ENCODE measurements at places on chromosomes 3 and 15. TPM values are rescaled to one million over a fixed set of nuclear protein-coding genes. Genes with fewer than 3 reads are reported as not detected.

DNA sequence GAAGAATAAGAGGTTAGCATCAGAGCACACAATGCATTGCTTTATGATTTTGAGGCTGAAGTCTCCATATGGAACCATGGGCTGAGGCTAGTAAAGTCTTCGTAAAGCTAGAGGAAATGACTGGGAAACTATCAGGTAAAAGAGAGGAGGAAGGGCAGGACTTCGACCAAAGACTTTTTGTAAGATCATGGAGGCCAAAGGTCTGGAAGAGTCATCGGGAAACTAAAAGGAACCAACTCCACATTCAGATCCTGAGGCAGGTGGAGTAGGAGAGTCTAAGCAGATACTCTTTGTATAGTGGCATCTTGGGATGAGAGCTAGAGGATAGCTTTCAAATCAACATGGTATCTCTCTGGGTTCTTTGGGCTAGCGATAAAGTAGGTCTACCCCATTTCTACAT lies 36.3 kb downstream of the SEMA6D start:
- no peak for DNase-seq

GRCh38 chr15:101242999-101243336 lies 8.9 kb downstream of the CHSY1 start:
- no peak for DNase-seq

DNA sequence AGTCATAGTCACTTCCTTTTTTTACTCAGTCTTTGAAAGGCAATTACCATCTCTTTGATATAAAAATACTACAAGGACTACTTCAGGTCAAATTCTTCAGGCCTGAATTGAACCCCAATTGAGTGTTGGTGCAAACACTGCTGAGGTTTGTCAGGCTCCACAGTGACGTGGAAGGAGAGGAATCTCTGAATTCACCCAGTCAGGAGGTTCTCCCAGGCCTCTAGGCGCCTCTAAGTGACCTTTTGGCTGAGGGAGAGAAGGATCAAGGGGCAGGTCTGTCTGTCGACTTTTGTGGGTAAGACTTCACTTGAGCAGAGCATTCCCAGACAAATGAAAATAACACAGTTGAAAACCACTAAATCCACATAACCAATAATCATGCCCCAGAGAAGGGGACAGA lies 227.6 kb upstream of the CHRNA7 start:
- no peak for DNase-seq

DNA sequence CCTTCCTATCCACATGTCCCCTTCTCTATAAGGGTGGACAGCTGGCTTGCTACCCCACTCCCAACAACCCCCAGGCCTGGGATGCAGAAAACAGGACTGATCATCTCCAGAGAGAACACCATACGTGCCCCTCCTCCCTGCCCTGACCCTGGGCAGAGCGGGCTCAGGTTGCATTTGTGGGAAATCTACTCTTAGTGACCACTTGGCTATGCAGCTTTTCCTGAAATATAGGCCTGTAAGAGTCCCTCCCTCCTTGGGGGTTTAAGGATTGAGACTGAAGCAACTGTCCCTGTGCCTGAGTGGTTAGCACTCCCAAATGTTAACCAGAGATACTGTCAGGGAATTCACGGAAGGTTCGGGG lies 11.7 kb downstream of the SH2D7 start:
- DNase-seq = no peak

GRCh38 chr15:40582726-40583246 lies 11.3 kb upstream of the KNL1 start:
- no peak for DNase-seq

GRCh38 chr3:49727154-49727923 lies 3.6 kb upstream of the GMPPB start:
- no peak for DNase-seq

Gene LPP
- total RNA-seq = 13.5 TPM

Gene TMCO5A
- not detected for total RNA-seq

Gene HYAL1
- not detected for total RNA-seq

Data from H4 (cell line).